ENCODE measurements at places on chromosomes 11 and 22.

GRCh38 chr11:89355646-89356045, 135.5 kb downstream of the NOX4 start:
- no peak for DNase-seq

GRCh38 chr22:43109921-43110443, 568 bp upstream of the BIK start:
- no peak for DNase-seq

DNA sequence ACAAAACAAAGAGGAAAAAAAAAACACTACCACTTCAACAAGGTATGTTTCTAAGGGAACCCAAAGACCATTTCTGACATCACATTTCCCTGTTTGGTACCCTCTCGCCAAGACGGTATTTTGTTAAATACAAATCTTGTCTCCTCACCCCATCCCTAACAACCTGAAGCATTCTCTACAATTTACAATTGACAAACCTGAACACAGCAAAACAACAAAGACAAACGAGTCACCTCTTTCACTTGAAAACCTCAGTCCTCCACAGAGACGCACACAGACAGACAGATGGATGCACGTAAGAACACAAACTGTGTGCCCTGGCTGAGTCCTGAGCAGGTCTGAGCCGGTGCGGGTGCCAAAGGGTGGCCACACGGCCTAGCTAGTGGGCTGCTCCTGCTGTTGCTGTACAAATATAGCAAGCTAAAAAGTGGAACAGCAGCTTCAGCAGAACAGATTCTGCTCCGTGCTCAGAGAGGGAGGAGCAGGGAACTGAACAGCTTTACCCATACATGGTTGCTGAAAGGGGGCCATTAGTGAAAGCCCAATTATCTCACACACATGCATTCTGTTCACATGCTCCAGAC, 28.5 kb downstream of the CELF1 start:
- no peak for DNase-seq

DNA sequence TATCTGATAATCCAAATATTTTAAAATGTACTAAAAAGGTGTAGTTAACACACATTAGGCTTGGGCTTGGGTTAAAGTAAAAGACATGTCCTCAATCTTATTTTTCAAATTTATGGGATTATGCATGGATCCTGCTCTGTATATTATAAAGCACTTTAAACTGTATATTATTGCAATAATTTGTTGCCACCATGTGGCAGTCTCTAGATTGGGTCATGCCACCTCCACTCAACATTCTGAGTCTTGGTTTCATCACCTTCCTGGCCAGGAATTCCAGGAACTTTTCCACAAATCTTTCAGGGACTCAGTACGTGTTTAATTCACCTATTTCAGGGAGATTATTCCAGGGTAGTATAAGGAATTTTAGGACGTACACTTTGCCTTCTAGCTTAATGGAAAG, 695.5 kb downstream of the FAM181B start:
- no peak for DNase-seq

DNA sequence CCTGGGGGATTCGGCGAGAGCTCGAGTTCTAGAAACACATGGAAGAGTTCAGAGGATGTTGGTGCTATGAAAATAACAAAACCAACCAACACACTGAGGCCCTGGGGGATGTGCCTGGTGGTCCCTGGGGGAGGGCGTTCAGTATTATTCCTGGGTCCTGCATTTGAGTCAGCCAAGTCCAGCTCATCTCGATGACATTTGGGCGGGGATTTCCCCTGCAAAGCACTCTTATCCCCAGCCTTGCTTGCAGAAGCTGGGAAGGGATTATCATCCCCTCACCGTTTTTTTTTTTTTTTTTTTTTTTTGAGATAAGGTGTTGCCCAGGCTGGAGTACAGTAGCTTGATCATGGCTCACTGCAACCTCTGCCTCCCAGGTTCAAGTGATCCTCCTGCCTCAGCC, 2.1 kb upstream of the SMIM38 start:
- DNase-seq, result no peak

- peak; percentile 16 for DNase-seq
These were observed 24.9 kb upstream of the EMSY start for GRCh38 chr11:76419896-76420295.

DNA sequence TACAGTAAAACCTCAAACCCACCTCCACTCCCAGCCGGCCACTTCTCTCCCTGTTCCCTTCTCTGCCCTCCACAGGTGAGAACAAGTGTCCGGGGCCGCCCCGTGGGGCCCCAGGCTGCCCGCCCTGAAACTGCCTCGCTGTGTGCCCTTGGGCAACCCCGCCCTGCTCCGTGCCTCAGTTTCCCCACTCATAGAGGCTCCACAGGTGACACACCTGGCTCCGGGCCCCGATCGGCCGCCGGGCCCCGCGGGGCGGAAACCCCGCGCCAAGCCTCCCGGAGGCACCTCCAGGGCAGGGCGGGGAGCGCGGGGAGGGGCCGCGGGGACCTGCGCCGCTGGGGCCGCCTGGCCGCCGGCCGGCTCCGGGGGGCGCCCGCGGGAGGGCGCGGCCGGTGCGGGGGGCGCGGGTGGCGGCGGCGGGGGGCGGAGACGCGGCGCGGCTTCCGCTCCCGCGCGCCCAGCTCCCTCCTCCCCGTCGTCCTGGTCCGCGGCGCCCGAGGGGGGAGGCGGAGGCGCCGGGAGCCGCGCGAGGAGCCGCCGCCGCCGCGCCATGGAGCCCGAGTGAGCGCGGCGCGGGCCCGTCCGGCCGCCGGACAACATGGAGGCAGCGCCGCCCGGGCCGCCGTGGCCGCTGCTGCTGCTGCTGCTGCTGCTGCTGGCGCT, at the start of gene LRP5:
Gene LRP5 (plus strand): TSS at position 475 of the 663 bp plus-strand sequence. CDS start 124 bp downstream, at position 599.
- peak; percentile 61 for DNase-seq

DNA sequence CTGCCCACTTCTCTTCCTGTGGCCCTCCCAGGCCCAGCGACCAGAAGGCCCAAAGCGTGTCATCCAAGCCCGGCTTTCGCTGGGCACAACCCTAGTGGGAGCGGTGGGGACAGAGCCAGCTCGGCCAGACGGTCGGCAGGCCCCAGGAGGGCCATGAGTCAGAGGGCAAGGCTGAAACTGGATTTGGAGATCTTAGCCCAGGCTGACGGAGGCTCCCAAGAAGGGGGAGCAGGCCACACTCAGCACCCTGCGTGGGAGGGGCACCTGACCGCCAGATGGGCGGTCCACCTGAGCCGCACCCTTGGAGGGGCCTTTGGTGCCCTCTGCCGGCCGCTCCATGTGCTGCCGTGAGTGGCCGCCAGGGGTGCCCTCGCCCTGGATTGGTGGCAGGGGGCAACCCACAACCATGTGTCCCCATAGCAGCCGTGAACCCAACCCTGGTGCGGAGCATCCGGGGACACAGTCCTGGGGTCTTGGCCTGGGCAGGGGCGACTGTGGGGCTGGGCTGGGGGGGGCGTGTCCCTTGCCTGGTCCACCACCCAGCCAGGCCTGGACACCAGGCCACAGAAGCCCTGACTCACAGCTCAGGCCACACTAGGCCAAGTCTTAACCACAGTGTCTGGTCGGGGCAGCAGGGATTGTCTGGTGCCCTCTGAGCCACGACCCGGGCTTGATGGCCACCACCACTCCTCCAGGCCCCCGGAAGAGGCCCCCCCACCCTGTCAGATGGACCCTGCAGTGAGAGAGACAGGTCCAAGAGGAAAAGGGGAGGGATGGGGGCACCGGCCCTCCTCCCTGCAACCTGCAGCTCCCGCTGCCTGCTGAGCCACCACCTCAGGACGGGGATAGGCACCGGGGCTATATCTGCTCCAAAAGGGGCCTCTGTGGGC, 19.2 kb upstream of the TALDO1 start:
- DNase-seq, result peak; percentile 61

GRCh38 chr22:49994361-49995040, 18.1 kb downstream of the IL17REL start:
- no peak for DNase-seq

- no peak for DNase-seq
These were observed 34.0 kb downstream of the PARVA start for GRCh38 chr11:12411393-12411792.

GRCh38 chr11:7906481-7906880, 24.6 kb downstream of the OR10A6 start:
- DNase-seq, result no peak

Data from NCI-H146 (cell line).